ENCODE measurements at places on chromosomes 2 and 18. TPM values are rescaled to one million over a fixed set of nuclear protein-coding genes. Genes with fewer than 3 reads are reported as not detected.

Gene TSPYL6
- not detected for total RNA-seq

Gene MPP4
- total RNA-seq: 7.6 TPM

Gene AGXT
- total RNA-seq: not detected

Gene UGT1A3
- not detected for total RNA-seq
